ENCODE measurements at places on chromosomes 7 and 10. TPM values are rescaled to one million over a fixed set of nuclear protein-coding genes. Genes with fewer than 3 reads are reported as not detected.

CPED1 gene
- not detected for total RNA-seq

TMEM273 gene
- 262 TPM for total RNA-seq

STEAP4 gene
- not detected for total RNA-seq

NFKB2 gene
- 372 TPM for total RNA-seq

SERPINE1 gene
- 4.5 TPM for total RNA-seq

C10orf53 gene
- not detected for total RNA-seq

MMP21 gene
- not detected for total RNA-seq

VWDE gene
- 6.1 TPM for total RNA-seq

PTF1A gene
- not detected for total RNA-seq

BAIAP2L1 gene
- total RNA-seq, result 6.0 TPM

PNLIPRP2 gene
- not detected for total RNA-seq

FZD8 gene
- total RNA-seq, result not detected

ABCF2 gene
- total RNA-seq, result 55.2 TPM

TET1 gene
- total RNA-seq, result 0.86 TPM

MSMB gene
- total RNA-seq, result not detected

STN1 gene
- 41.9 TPM for total RNA-seq

TBRG4 gene
- 119 TPM for total RNA-seq

SUGCT gene
- 0.66 TPM for total RNA-seq

UNCX gene
- not detected for total RNA-seq

ADAM12 gene
- total RNA-seq, result 8.4 TPM

CTAGE15 gene
- 2.7 TPM for total RNA-seq

Measured in activated T-helper 17 cell treated with anti-CD3 and anti-CD28 coated beads, Interleukin-2, amount 50 U/mL, for 72 hours (primary cell).